ENCODE measurements at places on chromosomes 6 and 20. TPM values are rescaled to one million over a fixed set of nuclear protein-coding genes. Genes with fewer than 3 reads are reported as not detected.

LINC00237 gene
- total RNA-seq, result not detected

DCBLD1 gene
- total RNA-seq, result 6.7 TPM

TMEM244 gene
- not detected for total RNA-seq

HSPA1L gene
- total RNA-seq, result 1.4 TPM

BCAS1 gene
- total RNA-seq, result 2.3 TPM

UBD gene
- total RNA-seq, result not detected

PSORS1C2 gene
- not detected for total RNA-seq

CSNK2B gene
- 214 TPM for total RNA-seq

ANGPT4 gene
- not detected for total RNA-seq

RNF144B gene
- total RNA-seq, result 1.2 TPM

DACT2 gene
- total RNA-seq, result 0.98 TPM

PERP gene
- total RNA-seq, result 25.0 TPM

FOXF2 gene
- 0.25 TPM for total RNA-seq

PREX1 gene
- 3.5 TPM for total RNA-seq

PET117 gene
- 26.1 TPM for total RNA-seq

FAM120B gene
- total RNA-seq, result 29.4 TPM

PTGIS gene
- 1,011 TPM for total RNA-seq

SAPCD1 gene
- 0.90 TPM for total RNA-seq

SMLR1 gene
- total RNA-seq, result not detected

C20orf204 gene
- total RNA-seq, result 1.6 TPM

CST4 gene
- total RNA-seq, result not detected

LHFPL5 gene
- total RNA-seq, result not detected

C6orf15 gene
- not detected for total RNA-seq

ARFGEF3 gene
- total RNA-seq, result 0.09 TPM

RTF2 gene
- 66.1 TPM for total RNA-seq

ULBP3 gene
- 0.41 TPM for total RNA-seq

NFS1 gene
- total RNA-seq, result 19.9 TPM

SEMG1 gene
- not detected for total RNA-seq

NMBR gene
- total RNA-seq, result not detected

TRMT11 gene
- total RNA-seq, result 54.0 TPM

ENPP1 gene
- total RNA-seq, result 7.4 TPM

FOXC1 gene
- 15.7 TPM for total RNA-seq

WFDC11 gene
- total RNA-seq, result not detected

MAN1A1 gene
- 93.1 TPM for total RNA-seq
